NCI-H1092 (cell line): ENCODE measurements at places on chromosomes 6 and 20.

DNA sequence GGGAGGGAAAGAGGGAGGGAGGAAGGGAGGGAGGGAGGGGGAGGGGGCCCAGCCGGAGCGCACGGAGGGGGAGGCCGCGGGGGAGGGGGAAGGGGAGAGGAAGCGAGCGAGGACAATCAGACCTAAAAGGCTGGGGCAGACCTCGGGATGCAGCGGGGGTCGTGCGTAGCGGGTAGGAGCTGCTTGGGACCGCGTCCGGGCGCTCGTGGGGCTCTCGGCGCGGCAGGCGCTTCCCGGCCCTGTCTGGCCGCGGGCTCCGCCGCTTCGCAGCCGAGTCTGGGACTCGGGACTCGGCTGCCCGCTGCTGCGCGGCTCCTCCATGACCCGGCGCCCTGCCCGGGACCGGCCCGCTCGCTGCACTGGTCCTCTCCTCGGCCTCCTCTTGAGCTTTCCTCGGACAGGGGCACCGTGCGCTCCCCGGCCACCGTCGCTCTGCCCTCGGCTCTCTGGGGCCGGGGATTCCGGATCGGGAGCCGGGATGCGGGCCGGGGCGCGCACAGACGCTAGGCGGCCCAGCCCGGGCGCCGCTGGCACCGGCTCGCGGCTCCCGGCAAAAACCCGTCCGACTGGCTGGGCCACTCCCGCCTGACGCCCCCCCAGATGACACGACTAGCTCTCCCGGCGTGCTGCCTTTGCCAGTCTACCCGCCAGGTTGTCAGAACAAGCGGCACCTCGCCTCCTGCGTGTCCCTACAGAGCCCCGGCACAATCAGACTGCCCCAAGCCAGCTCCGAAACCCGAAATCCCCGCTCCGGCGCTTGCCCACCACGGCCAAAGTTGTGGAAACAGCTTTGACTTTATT lies 2.2 kb downstream of the TFAP2A start:
- DNase-seq = peak; percentile 29

- no peak for DNase-seq
Observed at GRCh38 chr20:14561741-14562221, 224.4 kb upstream of the FLRT3 start.

GRCh38 chr20:19565736-19566135 lies 192.3 kb upstream of the RIN2 start:
- DNase-seq = no peak

DNA sequence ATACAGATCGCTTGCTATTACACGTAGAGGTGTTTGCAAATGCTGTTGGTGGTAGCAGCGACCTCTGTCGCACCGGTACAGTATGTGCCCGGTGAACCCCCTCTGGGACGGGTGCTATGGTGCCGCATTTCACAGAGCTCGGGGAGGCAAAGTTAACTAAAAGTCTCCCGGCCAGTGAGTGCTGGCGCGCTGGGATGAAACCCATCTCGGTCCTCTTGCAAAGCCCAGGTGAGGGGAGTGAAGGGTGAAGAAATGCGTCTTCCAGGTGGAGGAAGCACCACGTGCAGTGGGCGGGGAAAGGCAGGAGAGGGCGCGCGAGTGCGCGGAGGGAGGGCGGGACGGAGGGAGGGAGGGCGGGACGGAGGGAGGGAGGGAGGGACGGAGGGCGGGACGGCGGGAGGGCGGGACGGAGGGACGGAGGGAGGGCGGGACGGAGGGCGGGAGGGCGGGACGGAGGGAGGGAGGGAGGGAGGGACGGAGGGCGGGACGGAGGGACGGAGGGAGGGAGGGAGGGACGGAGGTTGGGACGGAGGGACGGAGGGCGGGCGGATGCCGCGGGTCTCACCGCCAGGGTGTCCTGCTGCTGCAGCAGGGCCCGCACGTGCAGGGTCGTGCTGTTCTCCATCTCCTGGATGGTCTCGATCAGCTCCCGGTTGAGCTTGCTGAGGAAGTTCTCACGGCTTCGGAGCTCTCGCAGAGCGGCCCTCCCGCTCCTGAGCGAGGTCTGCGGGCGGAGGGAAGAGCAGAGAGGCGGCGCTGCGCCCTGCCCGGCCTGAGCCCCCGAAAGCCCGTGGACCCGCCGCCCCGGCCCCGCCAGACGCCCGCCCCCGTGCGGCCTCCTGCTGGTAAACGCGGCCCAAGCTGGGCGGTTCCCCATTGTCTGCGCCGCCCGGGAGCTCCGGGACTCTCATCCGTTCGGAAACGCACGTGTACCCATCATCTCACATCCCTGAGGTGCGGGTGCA lies 11.7 kb downstream of the C20orf96 start:
- DNase-seq = no peak

DNA sequence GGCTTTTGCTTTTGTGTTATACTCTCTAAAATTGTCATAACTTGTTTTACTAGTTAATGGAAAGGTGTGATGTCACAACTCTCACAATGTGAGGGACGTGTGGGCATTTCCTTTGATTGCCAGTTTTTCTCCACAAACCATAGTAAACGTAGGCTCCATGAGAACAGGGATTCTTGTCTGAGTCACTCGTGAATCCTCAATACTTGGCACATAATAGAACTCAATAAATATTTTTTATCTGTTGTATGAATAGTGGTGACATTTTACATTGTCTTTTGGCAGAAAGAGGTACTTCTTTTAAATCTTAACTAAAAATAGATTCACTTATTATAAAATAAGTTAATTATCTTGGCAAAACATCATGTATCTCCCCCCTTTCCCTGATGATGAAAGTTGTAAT lies 69.0 kb upstream of the CNKSR3 start:
- no peak for DNase-seq

DNA sequence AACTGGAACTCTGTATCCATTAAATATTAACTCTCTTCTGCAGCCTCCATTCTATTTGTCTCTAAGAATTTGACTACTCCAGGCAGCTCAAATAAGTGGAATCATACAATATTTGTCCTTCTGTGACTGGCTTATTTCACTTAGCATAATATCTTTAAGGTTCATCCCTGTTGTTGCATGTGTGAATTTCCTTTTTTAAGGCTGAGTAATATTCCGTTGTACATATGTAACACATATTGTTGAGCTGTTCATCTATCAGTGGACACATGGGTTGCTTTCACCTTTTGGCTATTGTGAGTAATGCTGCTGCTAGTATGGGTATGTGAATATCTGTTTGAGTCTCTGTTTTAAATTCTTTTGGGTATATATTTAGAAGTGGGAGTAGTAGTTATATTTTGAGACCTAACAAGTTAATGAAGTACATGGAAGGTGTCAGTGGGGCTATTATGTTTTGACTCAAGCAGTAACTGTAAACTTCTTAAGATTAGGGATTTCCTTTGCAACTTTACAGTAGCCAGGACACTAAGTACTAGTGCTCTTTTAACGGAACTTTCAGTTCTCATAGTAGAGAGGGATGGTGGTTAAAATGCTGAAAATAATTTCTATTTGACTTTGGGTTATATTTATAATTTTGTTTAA lies 29.7 kb upstream of the TMEM217 start:
- no peak for DNase-seq

- no peak for DNase-seq
Observed at GRCh38 chr20:51831866-51832265, 29.5 kb upstream of the SALL4 start.

DNA sequence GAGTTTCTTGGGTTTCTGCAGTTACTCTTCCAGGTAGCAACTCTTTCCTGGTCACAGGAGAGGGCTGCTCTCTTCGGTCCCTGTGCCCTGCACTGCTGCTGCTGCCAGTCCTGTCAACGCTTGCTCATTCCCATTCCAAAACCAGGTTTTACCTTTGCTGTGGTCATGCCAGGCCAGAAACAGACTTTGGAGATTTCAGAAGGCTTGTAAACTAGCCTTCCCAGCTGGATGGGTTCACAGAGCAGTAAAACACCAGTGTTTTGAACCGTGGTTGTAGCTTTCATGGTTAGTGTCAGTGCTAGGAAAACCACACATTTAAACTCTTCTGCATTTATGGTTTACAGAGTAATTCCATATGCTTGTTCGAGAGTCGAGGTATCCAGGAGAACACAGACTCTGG lies 16.2 kb downstream of the ARFGEF2 start:
- no peak for DNase-seq

- DNase-seq = no peak
Observed at GRCh38 chr6:69973138-69973537, 106.8 kb downstream of the COL19A1 start.

GRCh38 chr20:16111172-16111832 lies 461.9 kb downstream of the KIF16B start:
- DNase-seq = no peak

GRCh38 chr6:14889188-14889587 lies 356.7 kb upstream of the JARID2 start:
- no peak for DNase-seq

- DNase-seq = peak; percentile 11
Observed at GRCh38 chr20:38961530-38962043, 557 bp upstream of the DHX35 start.

DNA sequence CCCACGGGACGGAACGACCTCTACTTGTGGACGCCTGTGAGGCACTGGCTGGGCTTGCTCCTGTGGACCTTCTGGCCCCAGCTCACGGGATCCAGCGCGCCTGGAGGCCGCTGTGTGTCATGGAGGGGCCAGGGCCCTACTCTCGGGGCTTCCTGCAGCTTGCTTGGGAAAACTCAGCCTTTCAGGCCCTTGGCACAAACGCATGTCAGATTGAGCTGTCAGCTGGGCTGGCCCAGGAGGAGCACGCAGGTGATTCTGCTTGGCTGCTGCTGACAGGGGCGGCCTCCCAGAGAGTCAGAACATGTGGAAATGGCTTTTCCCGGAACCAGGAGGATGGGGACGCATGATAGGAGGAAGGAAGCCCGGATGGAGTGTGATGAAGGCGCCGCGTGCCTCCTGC lies 39.7 kb downstream of the TMEM181 start:
- DNase-seq = no peak

DNA sequence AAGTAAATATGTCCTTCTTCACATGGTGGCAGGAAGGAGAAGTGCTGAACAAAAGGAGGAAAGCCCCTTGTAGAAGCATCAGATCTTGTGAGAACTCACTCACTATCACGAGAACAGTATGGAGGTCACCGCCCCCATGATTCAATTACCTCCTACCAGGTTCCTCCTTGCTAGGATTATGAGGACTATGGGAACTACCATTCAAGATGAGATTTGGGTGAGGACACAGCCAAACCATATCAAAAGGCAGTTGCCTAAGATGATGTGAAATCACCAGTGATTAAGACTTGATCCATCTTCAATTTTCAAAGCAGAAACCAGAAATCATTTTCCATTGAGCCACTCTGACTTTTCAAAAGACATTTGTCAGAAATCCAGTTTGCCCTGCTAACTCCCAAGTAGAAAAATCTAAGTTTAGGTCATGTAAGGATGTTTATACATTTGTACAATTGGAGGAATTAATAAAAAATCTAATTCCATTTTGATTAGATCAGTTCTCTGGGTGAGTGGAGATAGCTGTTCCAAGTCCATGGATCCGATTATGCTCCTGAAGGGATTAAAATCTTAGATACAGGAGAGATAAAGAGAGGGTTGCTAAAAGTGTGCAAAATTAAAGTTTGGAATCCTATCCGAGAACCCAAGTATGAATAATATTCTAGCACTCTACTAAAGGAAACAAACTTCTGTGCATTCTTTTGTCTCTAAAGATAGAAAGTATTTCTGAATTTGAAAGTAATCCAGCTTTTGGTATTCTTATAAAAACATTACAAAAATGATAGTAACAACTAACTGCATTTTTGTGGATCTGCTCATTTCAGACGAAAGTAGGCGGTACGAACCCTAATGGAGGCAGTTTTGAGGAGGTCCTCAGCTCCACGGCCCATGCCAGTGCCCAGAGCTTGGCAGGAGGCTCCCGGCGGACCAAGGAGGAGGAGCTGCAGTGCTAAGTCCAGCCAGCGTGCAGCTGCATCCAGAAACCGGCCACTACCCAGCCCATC lies 39.5 kb downstream of the HDDC2 start:
- no peak for DNase-seq
